Mesothelial cell of epicardium (in vitro differentiated cells): ENCODE measurements at places on chromosomes 1 and 21.

GRCh38 chr1:90176530-90176929 lies 181.6 kb downstream of the ZNF326 start:
- no peak overlapping the region for H3K4me3 ChIP-seq
- H3K36me3 ChIP-seq: no peaks in the 10 kb centered on the region
- H3K27me3 ChIP-seq: peaks cover 3% of the 10 kb centered on the region
- DNase-seq: no peak
- no peak overlapping the region for H3K27ac ChIP-seq

DNA sequence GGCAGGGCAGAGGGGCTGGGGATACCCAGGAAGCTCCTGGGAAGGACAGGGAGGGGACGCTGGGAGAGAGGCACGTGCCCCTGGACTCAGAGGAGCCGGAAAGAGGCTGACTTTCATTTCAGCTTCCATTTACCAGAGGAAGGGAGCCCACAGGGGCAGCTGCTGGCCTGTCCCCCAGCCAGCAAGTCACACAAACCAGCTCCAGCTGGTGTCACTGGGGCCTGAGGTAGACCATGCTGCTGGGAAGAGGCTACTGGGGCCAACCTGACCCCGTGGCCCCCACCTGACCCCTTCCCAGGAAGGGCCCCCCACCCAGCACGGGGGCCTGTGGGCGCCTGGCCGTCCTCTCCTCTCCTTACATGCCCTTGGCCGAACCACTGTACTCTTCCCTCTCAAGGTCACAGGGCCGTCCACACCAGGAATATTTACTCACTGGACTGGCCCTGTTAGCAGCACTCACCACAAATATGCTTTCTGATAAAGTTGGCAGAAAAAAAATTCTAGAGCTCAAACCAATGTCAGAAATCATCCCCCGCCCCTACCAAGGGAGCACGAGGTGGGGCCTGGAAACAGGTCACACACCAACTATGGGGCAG lies 110.5 kb downstream of the CASZ1 start:
- peaks cover 2% of the 10 kb centered on the region for H3K27me3 ChIP-seq
- DNase-seq: no peak
- H3K27ac ChIP-seq: peak overlapping the region; percentile 24
- H3K36me3 ChIP-seq: no peaks in the 10 kb centered on the region

GRCh38 chr1:221203224-221204054 lies 324.2 kb downstream of the HLX start:
- H3K4me3 ChIP-seq: no peak overlapping the region
- H3K27me3 ChIP-seq: peaks cover 37% of the 10 kb centered on the region

DNA sequence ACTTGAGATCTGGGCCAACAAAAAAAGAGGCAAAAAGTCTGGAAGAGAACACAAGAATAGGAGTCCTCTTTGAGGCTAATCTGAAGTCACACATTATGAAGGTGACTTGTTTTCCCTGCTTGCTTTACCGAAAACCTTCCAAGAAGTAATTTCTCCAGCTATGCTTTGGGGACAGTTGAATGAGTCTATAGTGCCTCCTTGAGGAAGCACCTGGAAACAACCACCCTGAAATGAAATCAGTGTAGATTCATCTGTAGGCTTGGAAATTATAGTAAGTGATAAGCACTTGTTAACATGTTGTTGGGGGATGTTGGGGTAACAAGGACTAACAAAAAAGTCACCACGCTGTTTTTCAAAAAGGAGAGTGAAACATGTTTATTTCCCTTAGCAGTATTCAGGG lies 23.4 kb upstream of the RPTN start:
- no peak overlapping the region for H3K4me3 ChIP-seq
- no peak for DNase-seq
- H3K36me3 ChIP-seq: no peaks in the 10 kb centered on the region
- no peak overlapping the region for H3K27ac ChIP-seq

DNA sequence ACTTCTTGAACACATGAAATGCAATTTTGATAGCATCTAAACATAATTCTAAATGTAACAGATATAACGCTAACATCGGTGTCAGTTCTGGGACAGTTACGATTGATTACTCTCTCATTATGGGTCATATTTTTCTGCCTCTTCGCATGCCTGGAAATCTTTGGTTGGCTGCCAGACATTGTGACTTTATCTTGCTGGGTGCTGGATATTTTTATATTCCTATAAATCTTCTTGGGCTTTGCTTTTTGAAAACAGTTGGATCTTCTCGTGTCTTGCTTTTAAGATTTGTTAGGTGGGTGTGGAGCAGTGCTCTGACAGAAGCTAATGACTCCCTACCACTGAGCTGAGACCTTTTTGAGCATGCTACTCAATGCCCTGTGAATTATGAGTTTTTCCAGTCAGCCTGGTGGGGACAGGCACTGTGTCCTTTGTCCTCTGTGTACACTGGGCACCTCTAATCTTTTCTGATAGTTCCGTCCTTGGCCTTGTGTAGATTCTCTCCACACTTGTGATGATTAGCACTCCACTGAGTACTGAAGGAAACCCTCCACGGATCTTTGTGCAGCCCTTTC lies 28.0 kb upstream of the EDARADD start:
- H3K27ac ChIP-seq: peak overlapping the region; percentile 74
- DNase-seq: no peak
- no peak overlapping the region for H3K4me3 ChIP-seq
- peaks cover 4% of the 10 kb centered on the region for H3K27me3 ChIP-seq
- H3K36me3 ChIP-seq: peaks cover 4% of the 10 kb centered on the region

- DNase-seq: no peak
- no peak overlapping the region for H3K27ac ChIP-seq
- H3K36me3 ChIP-seq: no peaks in the 10 kb centered on the region
- no peaks in the 10 kb centered on the region for H3K27me3 ChIP-seq
- peaks cover 18% of the 10 kb centered on the region for H3K4me1 ChIP-seq
Measured at GRCh38 chr1:26535201-26535600, 5.6 kb downstream of the RPS6KA1 start.

DNA sequence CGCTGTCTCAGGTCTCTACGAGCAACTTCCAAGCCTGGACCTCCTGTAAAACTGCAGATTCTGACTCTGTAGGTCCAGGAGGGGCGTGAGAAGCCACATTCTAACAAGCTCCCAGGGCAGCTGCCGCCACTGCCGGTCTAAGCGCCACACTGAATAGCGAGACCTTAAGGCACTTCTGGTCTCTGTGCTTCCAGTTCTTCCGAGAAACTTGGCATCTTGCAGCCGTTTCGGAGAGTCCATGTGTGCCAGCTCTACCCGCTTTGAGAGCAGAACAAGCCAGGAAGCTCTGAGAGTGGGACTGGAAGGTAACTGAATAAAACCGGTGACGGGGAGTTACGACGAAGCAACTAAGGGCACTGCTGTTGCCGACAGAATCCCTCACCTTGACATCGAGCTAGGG lies 12.5 kb downstream of the AGT start:
- H3K36me3 ChIP-seq: no peaks in the 10 kb centered on the region
- H3K4me1 ChIP-seq: no peaks in the 10 kb centered on the region
- no peak overlapping the region for H3K4me3 ChIP-seq
- H3K27me3 ChIP-seq: peaks cover 7% of the 10 kb centered on the region

DNA sequence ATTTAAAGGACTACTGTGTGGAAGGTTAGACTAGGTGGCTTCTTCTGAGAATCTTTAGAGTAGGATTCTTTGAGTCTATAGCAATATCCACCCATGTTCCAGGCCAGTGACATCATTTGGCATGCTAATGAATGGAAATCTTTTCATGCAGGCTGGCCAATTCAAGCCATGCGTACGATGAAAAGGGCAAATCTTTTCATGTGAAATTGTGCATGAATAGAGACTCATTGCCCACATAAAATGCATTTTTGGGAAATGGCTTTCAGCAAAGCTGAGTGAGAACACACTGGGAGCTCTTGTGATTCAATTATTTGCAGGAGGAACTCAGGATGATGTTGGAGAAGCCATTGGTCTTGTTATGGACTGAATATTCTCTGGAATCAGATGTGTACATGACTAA lies 324.9 kb upstream of the DAB1 start:
- H3K4me1 ChIP-seq: no peaks in the 10 kb centered on the region
- no peaks in the 10 kb centered on the region for H3K36me3 ChIP-seq
- no peak overlapping the region for H3K4me3 ChIP-seq

DNA sequence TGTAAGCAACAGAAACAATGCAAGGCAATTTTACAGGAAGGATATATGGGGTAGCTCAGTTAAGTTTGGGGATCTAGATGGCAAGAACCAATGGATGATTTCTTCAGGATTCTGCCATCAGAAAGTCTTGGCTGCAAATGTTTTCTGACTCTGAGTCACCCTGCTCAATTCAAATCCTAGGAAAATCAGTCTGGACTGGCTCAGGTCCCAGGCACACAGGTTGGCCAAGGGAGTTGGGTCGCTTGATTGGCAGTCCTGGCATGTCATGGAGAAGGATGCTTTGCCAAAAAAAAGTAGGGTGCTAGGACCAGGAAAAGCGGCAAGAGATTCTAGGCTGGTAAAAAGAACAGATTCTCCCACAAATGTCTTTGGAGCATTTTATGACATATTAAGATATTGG lies 28.9 kb upstream of the S1PR1 start:
- H3K27me3 ChIP-seq: no peaks in the 10 kb centered on the region
- peaks cover 29% of the 10 kb centered on the region for H3K4me1 ChIP-seq
- H3K27ac ChIP-seq: no peak overlapping the region
- no peaks in the 10 kb centered on the region for H3K36me3 ChIP-seq
- DNase-seq: no peak
- no peak overlapping the region for H3K4me3 ChIP-seq

GRCh38 chr1:2561446-2561845 lies 5.3 kb downstream of the TNFRSF14 start:
- no peak overlapping the region for H3K27ac ChIP-seq
- no peak overlapping the region for H3K4me3 ChIP-seq
- H3K4me1 ChIP-seq: peaks cover 1% of the 10 kb centered on the region
- DNase-seq: no peak
- peaks cover 7% of the 10 kb centered on the region for H3K27me3 ChIP-seq

GRCh38 chr1:154157520-154158306 lies 2.8 kb upstream of the NUP210L start:
- peaks cover 36% of the 10 kb centered on the region for H3K36me3 ChIP-seq
- no peak for DNase-seq
- H3K4me3 ChIP-seq: no peak overlapping the region
- peaks cover 5% of the 10 kb centered on the region for H3K4me1 ChIP-seq
- H3K27ac ChIP-seq: peak overlapping the region; percentile 7

GRCh38 chr1:8583031-8583430 lies 234.4 kb downstream of the RERE start:
- H3K4me1 ChIP-seq: peaks cover 20% of the 10 kb centered on the region
- no peak overlapping the region for H3K27ac ChIP-seq
- no peak for DNase-seq
- H3K4me3 ChIP-seq: no peak overlapping the region
- H3K36me3 ChIP-seq: no peaks in the 10 kb centered on the region
- H3K27me3 ChIP-seq: no peaks in the 10 kb centered on the region

DNA sequence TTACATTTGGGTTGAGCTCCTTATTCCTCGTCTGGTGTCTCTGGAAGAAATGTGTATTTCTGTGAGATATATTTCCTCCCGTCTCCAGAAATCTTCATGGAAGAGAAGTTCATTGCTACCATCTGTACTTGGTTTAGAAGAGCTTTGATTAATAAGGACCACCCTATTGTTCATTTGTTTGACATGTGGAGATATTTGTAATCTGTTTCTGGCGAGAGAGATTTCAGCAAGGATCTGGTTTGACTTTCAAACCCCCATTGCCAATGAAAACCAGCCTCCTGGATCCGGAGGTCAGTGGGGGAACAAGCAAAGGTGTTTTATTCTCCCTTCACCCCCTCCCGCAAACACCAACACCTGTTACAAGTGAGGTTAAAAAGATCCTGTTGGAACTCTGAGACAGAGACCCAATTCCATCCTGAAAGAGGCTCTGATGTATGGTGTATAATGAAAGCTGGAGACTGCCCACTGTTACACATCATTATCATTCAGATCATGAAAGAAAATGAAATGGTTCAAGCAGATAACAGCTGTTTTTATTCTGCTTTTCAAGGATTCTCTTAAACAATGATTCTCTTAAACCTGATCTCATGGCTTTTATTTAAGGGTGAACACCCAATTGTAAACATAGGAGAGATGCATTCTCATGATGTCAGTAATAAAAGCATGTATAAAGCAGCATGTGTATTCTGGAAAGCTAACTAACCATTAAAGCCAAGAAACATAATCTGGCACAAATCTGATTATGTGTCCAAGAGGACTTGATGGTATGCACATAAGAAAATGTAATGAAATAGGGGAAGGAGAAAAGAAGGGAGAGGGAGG lies 393.5 kb upstream of the ADGRL2 start:
- no peak overlapping the region for H3K4me3 ChIP-seq
- H3K36me3 ChIP-seq: no peaks in the 10 kb centered on the region
- peaks cover 24% of the 10 kb centered on the region for H3K4me1 ChIP-seq
- peaks cover 6% of the 10 kb centered on the region for H3K27me3 ChIP-seq
- H3K27ac ChIP-seq: no peak overlapping the region
- DNase-seq: no peak

DNA sequence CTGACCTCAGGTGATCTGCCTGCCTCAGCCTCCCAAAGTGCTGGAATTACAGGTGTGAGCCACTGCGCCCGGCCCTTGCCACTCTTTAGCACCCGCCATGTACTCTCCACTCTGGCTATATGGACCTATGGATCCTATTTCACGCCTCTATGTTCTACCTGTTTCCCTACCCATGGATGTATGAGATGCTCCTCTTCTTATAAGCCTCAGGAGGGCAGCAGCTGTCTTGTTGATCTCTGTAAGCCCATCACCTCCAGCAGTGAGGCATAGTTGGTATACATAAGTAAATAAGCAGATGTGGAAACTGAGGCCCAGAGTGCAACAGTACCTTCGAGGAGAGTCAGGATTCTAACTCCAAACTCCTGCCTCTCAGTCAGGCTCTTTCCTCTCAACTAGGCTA lies 24.7 kb upstream of the ARTN start:
- peaks cover 4% of the 10 kb centered on the region for H3K27me3 ChIP-seq
- no peak for DNase-seq
- peaks cover 13% of the 10 kb centered on the region for H3K4me1 ChIP-seq
- no peak overlapping the region for H3K27ac ChIP-seq

DNA sequence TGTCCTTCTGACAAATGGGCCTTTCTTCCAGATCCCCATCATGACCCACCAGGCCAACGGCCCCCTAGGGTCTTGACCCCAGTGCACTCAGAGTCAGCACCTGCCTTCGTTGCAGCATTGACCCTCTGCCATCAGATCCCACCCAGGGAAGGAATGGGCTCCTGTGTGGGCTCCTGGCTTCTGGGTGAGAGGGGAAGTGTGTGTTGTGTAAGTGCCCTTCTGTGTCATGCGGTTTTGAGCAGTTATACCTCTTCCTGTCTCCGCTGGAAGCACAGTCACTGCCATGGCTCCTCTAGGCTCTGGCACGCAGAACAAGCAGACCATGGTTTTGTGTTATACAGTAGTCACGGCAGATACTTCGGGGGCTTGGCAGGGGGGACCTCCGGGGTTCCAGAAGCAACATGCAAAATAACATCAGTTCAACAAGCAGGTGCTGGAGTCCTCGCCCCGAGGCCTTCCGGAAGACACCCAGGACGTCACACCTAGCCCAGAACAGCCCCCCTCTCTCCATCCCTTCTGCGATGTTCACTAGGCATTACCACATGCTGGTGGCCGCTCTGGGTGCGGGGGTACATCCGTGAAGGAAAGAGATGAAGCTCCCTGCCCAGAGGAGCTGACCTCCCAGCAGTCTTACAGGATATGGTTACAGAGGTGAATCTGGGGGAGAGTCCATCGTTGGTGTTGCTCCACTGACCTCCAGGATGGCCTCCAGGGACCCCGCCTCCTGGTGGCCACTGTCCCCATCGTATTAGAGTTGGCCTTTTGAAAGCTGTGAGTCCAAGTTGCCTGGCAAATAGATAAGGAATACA lies 17.4 kb upstream of the KCNAB2 start:
- H3K27me3 ChIP-seq: peaks cover 60% of the 10 kb centered on the region
- no peak for DNase-seq
- no peak overlapping the region for H3K4me3 ChIP-seq
- peaks cover 2% of the 10 kb centered on the region for H3K4me1 ChIP-seq
